ENCODE measurements at places on chromosomes 5 and 9.

DNA sequence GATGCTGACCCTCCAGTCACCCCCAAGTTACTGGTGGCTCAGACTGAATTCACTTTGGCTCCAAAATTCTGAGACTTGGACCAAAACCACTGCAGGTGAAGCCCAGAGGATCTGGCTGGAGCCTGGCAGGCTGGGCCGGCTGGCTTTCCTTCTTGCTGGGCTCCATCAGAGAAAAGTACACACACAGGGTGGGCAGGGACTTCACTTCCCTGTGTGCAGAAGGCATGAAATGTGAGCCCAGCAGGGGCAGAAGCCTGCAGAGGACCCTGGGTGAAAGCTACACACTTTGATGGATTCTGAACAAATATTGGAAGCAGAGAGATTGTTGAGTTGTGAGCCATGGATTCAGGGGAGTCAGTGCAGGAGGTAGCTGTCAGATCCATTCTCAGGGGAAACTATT, 18.4 kb downstream of the NR4A3 start:
- no peak for DNase-seq

- no peak for DNase-seq
Observed at GRCh38 chr5:176638437-176638836, 8.0 kb downstream of the EIF4E1B start.

DNA sequence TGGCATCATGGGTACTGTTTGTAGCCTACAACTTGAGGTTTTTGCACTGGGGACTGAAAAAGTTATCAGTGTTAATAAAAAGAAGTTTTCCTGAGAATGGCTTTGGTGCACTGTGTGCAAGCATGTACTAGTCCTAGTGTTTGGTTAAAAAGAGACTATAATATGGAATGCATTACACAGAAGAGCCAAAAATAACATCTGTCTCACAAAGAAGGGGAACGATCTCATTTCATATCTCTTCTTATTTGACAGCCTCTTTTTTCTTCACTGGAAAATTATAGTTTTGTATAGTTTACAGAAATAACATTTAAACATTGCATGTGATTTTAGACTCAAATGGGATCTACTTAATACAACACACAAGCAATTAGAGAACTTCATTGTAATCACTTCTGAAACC, 127.0 kb upstream of the GDNF start:
- no peak for DNase-seq

DNA sequence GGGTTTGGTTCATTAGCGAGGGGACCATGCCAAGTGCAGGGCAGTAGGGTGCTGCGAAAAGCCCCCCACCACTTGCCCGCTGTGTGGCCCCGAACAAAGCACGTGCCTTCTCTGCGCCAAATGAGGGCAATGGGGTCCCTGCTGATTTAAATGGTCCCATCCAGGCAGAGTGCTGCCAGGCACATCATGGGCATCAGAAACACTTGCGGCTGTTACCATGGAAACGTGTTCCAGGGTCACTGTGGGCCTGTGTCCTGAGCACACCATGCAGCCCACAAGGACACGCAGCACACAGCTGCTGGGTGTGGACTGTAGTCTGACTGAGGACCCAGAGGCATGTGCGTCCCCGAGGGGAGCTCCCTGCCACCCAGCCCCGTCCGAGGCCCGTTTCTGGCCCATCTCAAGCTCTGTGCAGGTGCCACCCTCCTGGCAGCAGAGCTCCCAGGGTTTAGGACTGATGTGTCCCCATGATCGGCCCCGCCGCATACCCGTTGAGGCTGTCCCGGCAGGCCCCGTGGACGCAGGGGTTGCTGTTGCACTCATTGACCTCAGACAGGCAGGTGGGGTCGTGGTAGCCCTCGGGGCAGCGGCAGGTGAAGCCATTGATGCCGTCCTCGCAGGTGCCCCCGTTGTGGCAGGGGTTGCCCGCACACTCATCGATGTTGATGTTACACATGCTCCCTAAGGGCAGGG, 31.3 kb upstream of the SEC16A start:
- no peak for DNase-seq

GRCh38 chr5:132069561-132069960, 4.0 kb upstream of the CSF2 start:
- DNase-seq: no peak

GRCh38 chr9:72554221-72554641, 32.8 kb downstream of the TMC1 start:
- no peak for DNase-seq

DNA sequence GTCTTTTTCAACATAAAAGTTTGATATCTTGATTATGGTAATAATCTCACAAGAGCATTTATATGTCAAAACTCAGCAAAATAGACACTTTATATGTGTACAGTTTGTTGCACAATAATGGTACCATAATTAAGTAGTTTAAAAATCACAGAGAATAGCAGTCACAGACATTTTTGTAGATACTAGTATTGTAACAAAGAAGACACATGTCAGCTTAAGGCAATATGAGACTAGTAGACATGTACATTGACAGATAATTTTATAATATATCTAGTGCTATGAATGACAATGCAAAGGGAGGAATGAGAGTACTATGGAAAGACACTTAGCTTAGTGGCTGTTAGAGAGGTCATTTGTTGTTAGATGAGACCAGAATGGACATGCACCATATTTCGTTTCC, 1490.6 kb upstream of the CDH6 start:
- DNase-seq: no peak

DNA sequence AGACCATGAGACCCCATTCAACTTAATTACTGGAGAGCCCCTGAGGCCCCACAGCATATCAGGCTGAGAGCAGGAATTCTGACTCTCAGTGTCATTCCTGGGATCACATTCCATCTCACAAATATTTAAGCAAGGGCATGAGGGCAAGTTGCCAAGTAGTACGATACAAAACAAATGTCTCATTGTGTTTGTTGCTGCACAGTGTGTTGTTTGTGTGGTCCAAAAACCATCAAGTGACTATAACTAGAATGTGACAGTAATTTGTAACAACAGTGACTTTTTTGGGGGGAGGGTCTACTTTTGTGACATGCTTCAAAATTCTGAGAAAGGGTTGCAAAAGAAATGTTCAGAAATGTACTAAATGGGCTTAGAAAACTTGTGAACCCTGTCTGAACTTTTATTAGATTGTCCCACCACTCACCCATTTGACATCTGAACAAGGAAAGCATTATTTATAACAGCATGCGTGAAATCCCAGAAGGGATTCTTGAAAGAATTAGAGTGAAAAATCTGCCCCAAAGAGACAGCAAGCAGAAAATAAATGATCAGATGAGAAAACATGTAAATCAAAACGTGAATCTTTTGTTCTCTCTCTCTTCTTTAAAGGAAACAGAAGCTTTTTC, 347.0 kb downstream of the NTRK2 start:
- no peak for DNase-seq

GRCh38 chr9:84827216-84827765, 157.8 kb downstream of the NTRK2 start:
- DNase-seq: no peak

GRCh38 chr5:159414021-159414420, 83.7 kb upstream of the IL12B start:
- DNase-seq: no peak

DNA sequence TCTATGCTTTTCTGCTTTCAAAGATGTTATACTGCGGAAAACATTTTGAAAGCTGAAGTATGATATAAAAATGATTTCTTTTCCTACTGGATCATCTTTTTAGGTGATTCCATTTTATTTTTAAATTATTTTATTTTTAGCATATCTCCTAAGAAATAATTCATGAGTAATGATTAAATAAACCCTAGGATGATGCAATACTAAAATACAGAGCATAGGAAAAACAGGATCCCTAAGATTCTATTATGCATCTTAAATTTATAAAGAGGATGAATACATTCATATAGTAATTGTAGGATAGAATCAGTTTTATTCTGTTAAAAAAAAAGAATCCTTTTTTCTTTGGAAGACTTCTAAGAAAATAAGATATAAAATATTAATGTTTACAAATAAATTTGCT, 10.9 kb downstream of the POLK start:
- DNase-seq: no peak

DNA sequence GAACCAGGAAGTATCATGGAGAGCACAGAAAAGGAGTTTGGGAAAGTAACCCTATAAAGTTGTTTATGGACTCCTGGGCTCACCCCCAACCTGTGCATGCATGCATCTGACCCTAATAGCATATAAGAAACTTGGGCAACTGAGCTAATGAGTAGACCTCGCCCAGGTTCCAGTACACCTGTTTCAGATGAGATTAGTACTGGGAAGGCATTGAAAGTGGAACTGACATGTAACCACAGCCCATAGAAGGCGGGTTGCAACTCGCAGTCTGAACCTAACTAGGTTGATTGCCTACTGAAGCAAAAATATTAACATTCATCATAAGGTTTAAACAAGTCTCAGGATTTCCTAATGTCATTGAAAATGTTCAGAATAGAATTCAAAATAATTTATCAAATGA, 87.0 kb downstream of the WNK2 start:
- DNase-seq: no peak

DNA sequence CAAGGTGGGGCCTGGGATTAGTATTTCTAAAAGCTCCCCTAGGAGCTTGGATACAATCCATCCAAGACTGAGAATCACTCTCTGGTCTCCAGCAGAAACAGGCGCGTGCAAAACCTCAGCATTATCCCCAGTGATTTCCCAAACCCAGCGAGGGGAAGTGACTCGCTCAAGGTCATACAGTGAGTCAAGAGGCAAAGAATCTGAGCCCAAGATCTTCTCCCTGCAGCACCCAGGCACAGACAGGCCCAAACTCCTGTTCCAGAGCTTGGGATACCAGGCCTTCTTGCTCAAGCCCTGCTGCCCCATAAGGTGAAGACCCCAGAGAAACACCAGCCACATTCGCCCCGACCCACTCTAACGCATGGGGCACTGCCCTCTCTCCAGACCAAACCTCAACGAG, 33.2 kb downstream of the SHB start:
- no peak for DNase-seq

- DNase-seq: no peak
Observed at GRCh38 chr9:73148447-73148937, 3.2 kb upstream of the ANXA1 start.

DNA sequence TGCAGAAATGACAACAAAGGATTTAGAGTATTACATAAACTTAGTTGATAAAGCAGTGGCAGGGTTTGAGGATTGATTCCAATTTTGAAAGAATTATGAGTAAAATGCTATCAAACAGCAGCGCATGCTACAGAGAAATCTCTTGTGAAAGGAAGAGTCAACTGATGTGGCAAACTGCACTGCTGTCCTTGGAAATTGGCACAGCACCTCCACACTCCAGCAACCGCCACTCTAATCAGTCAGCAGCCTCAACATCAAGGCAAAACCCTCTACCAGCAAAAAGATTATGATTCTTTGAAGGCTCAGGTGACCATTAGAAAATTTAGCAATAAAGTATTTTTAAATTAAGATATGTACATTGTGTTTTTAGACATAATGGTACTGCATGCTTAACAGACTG, 66.4 kb downstream of the AUH start:
- DNase-seq: no peak

GRCh38 chr5:167952278-167952995, 339.0 kb upstream of the WWC1 start:
- DNase-seq: no peak

- DNase-seq: no peak
Observed at GRCh38 chr9:121156263-121156731, 45.4 kb downstream of the RAB14 start.

GRCh38 chr5:160029004-160029403, 20.1 kb downstream of the TTC1 start:
- DNase-seq: no peak

GRCh38 chr5:90830058-90830457, 271.5 kb downstream of the ADGRV1 start:
- no peak for DNase-seq

- DNase-seq: no peak
Observed at GRCh38 chr9:88531920-88532698, 2.9 kb upstream of the NXNL2 start.

DNA sequence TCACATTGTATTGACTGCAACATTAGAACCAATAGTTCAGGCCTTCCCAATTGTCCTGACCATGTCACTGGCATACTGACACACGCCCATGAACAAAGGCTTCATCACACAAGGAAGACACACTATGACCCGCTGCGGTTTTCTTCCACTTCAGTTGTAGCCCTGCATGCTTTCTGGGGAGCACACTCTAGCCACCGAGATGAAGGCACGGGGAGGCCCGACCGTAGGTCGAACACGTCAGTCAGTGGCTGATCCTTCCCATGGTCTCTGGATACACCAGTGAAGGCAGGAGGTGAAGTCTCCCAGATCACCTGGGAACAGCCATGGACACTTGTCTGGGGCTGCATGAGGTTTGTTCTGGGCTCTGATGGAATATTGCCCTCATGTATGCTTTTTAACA, 224.7 kb downstream of the FSTL4 start:
- DNase-seq: no peak

GRCh38 chr5:163347671-163348070, 89.7 kb upstream of the CCNG1 start:
- no peak for DNase-seq

GRCh38 chr9:19140259-19140658, 13.0 kb upstream of the PLIN2 start:
- DNase-seq: no peak

DNA sequence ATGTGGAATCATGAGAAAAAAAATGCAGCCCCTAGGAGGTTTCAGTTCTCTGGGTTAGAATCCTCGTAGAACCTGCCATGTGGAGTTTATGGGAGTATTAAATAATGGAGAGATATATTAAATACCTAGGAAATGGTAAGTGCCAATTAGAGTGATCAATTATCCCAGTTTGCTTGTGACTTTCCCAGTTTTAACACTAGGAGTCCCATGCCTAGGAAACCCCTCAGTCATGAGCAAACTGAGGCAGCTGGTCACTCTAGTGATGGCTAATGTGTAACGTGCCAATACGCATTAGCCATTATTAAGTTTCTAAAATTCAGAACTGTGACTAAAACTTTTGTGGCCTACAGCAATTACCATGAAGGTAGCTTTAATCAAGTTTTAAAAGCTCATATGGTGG, 720.6 kb downstream of the TAF11L14 start:
- DNase-seq: no peak

DNA sequence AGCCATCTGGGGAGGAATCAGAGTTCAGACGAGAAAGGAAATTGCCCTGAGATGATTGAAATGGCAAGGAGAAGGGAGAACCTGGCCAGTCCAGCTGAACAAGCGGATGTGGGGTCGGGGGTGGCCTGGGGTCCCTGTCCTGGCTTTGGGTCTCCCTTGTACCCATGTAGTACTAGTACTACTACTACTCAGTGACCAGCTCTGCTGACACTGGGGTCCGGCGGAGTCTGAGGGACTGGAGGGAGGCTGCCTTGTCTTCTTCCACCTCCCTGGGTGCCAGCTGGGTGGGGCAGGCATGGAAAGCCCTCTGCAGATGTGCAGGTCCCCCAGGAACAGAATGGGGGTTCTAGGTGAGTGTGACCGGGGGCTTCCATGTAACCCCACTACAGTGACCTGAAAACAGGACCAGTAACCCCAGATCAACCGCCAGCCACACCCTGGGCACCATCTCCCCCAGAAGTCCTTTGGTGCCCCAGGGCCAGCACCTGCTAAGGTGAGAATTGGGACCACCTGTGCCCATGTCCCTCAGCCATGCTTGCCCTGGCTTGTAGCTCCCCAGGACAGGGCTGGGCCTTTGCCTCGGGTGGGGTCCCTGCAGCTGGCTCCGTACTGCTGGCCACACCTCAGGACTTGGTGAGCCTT, 89.1 kb upstream of the COL5A1 start:
- no peak for DNase-seq

- no peak for DNase-seq
Observed at GRCh38 chr5:121292664-121293063, 559.0 kb upstream of the FTMT start.

All from cortex of kidney (tissue), 1 donor.